ENCODE measurements at places on chromosomes 2 and 18. TPM values are rescaled to one million over a fixed set of nuclear protein-coding genes. Genes with fewer than 3 reads are reported as not detected.

The PARD3B gene
- total RNA-seq, result 1.2 TPM

The GALR1 gene
- total RNA-seq, result not detected

The SCN9A gene
- total RNA-seq, result 0.13 TPM

The SPP2 gene
- not detected for total RNA-seq

The CNTNAP5 gene
- total RNA-seq, result not detected

The FAM161A gene
- 2.7 TPM for total RNA-seq

The COBLL1 gene
- total RNA-seq, result 0.05 TPM

The IL18R1 gene
- total RNA-seq, result 41.3 TPM

The EVA1A gene
- 0.36 TPM for total RNA-seq

The KCNG2 gene
- not detected for total RNA-seq

The NDUFB3 gene
- total RNA-seq, result 113 TPM

The SLC5A7 gene
- total RNA-seq, result not detected

The SH2D6 gene
- 0.18 TPM for total RNA-seq

The C18orf54 gene
- 8.1 TPM for total RNA-seq

The NFU1 gene
- 26.6 TPM for total RNA-seq

The FSHR gene
- total RNA-seq, result not detected

The MOCOS gene
- 0.18 TPM for total RNA-seq

The SLC9A4 gene
- 0.10 TPM for total RNA-seq

The AQP12A gene
- not detected for total RNA-seq

The PRSS56 gene
- not detected for total RNA-seq

All from activated naive CD4-positive, alpha-beta T cell treated with anti-CD3 and anti-CD28 coated beads, Interleukin-2, amount 10 ng/mL, durations not matched to agents 5 hours and 36 hours (primary cell).